ENCODE measurements at places on chromosomes 7 and 10. TPM values are rescaled to one million over a fixed set of nuclear protein-coding genes. Genes with fewer than 3 reads are reported as not detected.

The OR2A7 gene
- not detected for total RNA-seq

DNA sequence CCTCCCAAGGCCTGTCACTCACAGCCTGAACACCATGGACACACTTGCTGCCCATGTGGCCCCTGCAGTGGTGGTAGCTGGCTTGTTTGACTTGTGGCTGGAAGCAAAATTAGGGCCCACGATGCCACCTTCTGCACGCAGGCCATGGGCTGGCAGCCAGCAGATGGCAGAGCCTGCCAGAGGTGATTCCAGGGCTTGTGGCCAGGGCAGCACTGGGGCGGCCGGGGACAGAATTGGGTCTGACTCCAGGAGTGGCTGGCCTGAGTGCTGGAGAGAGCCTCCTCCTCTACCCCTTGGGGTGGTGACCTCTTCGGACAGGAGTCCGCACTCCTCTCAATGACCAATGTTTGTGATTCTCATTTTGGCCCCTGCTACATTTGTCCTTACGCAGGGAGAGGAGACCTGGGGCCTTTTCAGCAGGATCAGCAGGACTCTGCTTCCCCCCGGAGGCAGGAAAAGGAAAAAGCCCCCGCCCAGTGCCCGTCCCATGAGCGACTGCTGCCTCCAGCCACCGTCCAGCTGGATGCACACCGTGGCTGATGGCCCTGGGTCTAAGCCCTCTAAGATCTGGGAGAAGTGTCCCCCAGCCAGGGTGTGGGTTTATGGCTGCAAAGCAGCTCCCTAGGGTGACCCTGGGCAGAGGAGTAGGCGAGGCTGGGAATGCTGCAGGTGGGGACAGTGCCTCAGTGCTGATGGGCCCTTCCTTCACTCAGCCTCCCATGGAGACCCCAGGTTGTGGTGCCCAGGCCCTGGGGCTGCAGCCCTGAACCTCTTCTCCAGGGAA, 26.5 kb downstream of the DNAJB12 start:
- peak; percentile 71 for DNase-seq

GRCh38 chr7:45183711-45184210, 26.2 kb downstream of the RAMP3 start:
- no peak for DNase-seq

DNA sequence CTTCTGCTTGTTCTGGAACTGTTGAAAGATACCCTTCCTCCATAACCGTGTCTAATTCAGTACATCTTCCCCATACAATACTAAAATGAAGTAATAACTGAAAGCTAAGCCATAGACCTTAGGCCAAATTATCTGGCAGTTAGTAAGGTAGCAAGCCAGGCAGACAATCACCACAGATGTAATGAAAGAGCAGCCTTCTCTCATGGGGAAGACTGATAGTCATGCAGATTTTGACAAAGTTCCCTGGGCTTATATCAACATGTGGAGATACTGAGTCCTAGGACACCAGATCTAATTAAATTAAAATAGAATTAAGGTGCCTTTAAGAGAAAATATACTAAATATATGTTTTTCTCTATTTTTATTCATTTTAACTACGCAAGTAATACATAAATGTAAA, 61.5 kb downstream of the PON1 start:
- DNase-seq, result no peak

DNA sequence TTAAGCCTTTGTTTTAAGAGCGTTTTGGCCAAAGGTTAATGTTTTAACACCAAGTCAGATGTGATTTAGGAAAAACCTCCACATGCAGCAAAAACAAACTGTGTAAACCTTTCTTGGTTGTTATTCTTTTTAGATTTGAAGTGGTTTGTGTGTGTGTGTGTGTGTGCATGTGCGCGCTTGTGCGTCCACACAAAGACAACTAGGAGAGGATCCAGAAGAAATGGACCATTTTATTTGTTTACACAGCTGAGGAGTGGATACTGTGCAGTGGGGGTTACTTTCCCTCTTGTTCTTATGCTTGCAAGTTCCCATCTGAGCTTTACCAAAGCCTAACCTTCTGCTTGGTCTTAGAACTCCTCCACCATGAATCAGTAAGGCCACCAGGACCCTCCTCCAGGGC, 20.0 kb downstream of the TCF7L2 start:
- no peak for DNase-seq

DNA sequence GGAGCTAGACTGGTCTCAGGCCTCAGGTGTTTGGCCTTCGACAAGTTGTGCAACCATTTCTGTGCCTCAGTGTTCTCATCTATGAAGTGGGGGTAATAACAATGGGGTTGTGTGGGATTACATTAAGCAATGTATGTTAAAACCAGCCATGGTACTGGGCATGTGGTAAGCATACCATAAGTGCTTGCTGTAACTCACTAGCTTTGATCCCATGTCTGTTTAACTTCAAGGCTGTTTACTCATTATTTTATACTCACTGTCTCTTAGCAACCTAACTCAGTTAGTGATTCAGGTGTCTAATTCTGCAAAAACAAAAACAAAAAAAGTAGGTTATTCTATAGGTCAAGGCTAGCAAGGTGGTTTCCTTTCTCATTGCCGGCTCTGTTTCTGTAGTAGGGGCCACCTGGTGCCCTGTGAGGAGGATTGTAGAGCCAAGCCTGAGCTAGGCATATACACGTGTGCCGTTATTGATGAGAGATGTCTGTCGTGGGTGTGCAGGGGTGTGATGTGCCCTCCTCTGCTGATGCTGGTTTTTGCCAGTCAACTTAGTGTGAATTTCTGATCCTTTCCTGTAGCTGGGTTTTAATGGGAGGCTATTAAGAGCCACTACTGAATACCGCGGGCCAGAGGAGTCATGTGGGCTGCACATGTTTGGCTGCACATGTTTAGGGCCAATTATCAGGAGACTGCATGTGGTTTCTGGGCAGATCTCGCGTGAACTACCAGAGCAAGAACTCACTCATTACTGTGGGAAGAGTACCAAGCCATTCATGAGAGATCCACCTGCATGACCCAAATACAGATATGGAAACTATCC, 56.2 kb downstream of the EEPD1 start:
- DNase-seq, result no peak

DNA sequence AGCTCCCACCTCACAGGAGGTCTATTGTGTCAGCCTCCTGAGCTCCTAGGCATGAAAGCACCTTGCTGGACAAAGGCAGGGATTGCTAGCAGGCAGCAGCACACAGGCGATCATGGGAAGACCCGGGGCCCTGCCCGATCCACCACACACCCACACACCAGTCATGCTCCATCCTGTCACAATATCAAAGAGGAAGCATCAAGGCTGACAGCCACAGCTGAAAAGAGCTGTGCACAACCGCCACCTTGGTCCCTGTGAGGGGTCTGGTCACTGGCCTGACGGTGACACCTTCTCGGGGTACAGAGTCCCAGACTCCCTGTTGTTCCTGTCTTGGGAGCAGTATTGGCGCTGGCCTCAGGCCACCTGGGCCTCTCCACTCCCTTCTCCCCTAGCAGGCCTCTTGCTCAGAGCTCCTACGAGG, 89.7 kb upstream of the RET start:
- DNase-seq, result no peak

All from gastrocnemius medialis (tissue), 4 donors.